ENCODE measurements at places on chromosomes 3 and 15. TPM values are rescaled to one million over a fixed set of nuclear protein-coding genes. Genes with fewer than 3 reads are reported as not detected.

The SUMF1 gene
- 17.5 TPM for total RNA-seq

The HCN4 gene
- total RNA-seq: 0.54 TPM

The RASGRP1 gene
- 0.49 TPM for total RNA-seq

The ITGA11 gene
- 0.28 TPM for total RNA-seq

The GMPS gene
- total RNA-seq: 66.5 TPM

The ZNF774 gene
- 4.1 TPM for total RNA-seq

GRCh38 chr3:89179355-89180001 is 72.1 kb downstream of the EPHA3 start:
- no peak for DNase-seq

DNA sequence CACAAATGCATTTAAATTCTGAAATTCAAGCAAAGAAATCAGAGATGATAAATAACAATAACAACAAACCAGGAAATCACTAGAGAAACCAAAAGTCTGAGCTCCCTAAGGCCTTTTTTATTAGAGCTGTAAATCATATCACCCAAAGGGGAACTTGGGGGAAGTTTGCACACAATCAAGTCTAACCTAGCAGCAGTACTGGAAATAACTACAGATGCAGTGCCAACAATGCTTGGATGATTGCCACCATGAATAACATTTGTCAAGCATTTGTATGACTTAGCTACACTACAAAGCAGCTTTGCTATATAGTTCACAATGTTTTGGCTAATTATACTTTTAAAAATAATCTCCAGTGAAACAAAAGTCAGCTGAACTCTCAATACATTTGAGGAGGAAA is 27.8 kb downstream of the SHQ1 start:
- no peak for DNase-seq

DNA sequence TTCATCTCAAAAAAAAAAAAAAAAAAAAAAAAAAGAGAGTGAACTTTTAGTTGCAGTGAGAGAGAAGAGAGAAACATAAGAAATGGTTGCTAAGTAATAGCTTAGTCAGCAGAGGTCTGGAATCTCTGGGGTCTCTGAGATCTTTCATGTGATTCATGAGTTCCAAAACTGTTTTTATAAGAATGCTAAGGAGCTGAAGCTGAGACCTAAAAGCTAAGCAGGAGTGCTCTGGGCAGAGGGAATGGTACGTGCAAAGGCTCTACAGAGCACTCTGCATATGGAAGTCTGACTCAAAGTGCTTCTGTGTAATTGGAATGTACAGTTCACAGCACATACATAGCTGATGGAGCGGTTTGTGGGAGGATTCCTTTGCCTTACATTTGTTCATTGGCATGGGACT is 66.3 kb upstream of the LRIG1 start:
- DNase-seq: no peak

GRCh38 chr3:128256131-128256530 is 102.8 kb downstream of the EEFSEC start:
- no peak for DNase-seq

DNA sequence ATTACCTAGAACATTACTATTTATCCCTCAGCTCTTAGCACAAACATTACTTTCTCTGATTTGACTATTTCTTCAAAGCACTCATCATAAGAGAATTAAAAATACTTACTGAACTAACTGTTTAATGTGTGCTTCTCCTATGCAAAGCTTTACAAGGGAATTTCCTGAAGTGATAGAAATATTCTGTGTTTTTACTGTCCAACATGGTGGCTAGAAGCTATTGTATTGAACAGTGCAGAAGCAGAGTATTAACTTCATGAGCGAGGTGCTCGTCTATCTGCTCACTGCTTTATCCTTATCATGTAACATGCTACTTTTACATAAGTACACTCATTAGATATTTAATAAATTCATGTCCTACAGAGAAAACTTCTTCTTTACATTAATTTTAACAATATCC is 239.1 kb downstream of the ISL2 start:
- DNase-seq: no peak

DNA sequence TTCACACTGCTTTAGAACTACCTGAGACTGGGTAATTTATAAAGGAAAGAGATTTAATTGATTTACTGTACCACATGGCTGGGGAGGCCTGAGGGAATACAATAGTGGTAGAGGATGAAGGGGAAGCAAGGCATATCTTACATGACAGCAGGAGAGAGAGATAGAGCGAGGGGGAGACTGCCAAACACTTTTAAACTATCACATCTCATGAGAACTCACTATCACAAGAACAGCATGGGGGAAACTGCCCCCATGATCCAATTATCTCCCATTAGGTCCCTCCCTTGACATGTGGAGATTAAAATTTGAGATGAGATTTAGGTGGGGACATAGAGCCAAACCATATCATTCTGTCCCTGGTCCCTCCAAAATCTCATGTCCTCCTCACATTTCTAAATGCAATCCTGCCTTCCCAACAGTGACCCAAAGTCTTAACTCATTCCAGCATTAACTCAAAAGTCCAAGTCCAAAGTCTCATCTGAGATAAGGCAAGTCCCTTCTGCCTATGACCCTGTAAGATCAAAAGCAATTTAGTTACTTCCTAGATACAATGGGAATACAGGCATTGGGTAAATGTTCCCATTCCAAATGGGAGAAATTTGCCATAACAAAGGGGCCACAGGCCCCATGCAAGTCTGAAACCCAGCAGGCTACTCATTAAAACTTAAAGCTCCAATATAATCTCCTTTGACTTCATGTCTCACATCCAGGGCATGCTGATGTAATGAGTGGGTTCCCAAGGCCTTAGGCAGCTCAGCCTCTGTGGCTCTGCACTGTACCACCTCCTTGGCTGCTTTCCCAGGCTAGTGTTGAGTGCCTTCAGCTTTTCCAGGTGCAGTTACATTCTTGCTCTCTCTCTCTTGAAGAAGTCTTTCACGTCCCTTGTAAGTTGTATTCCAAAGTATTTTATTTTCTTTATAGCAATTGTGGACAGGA is 481.7 kb upstream of the TGFBR2 start:
- no peak for DNase-seq

- DNase-seq: no peak
These were observed 11.9 kb downstream of the TSC22D2 start for GRCh38 chr3:150419959-150420358.

- DNase-seq: no peak
These were observed 25.1 kb downstream of the SMAD3 start for GRCh38 chr15:67090297-67091070.

DNA sequence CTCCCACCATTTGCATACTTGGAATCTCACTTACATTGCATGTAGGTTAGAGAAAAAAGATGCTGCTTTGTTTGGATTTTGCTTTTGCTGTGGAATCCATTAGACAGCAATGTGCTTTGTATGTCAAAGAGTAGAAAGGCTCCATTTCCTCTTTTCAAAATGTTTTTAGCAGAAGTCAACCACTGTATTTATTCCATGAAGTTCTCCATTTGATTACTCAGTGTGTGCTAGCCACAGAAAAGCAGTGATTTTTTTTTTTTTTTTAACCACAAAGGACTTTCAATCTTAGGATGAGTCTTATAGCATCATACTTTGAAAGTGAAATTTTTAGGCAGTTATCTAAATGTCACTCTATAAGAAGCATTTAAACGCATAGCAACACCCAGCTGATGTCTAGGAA is 285.0 kb upstream of the ADAMTS9 start:
- no peak for DNase-seq

GRCh38 chr3:46492890-46493547 is 4.8 kb upstream of the RTP3 start:
- no peak for DNase-seq

- DNase-seq: no peak
These were observed 40.5 kb downstream of the BOC start for GRCh38 chr3:113251817-113252216.

DNA sequence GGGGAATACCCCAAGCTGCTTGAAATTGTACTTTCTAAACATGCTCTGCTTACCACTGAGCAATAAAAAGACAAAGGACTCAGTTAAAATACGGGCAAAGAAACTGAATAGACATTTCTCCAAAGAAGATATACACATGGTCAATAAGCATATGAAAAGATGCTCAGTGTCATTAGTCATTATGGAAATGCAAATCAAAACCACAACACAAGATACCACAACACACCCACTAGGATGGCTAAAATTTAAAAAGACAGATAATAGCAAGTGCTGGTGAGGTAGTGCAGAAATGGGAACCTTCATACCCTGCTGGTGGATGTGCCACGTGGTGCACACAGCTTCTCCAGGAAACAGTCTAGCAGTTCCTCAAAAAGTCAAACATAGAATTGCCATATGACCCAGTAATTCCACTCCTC is 21.3 kb downstream of the LRIG1 start:
- no peak for DNase-seq

DNA sequence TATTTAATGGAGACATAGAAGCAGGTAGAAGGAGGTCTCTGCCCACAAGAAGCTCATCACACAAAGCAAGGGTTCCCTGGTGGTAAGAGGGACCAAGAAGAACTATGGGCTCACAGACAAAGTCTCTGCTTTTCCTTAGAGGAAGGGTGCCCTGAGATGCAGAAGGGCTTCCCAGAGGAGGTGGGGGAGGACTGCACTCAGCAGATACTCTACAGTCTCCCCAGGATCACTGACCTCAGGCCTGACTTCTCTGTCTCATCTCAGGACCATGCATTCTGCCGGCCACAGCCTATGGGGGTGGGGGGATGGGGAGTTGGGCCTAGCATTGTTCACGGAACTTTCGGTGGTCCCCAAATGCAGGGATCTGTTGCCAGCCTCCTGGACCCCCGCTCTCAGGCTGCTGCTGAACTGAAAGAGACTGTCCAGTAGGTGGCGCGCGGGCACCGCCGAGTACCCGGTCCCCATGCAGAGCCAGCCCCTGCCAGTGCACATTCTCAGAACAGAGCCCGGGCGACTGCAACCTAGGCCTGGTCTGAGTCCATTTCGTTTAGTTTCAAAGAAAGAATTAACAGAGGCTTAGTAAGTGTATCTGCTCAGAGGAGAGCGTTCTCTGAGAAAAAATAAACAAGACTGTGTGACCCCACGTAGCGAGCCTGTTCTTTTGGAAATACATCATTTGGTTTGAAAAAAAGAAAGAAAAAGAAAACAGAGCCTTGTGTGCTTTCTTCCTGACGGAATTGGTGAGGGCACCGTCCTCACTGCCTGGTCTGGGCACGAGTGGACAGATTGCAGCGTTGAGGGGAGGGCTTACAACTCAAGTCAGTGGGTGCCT is 74.1 kb downstream of the LRTM1 start:
- DNase-seq: peak; percentile 85

- no peak for DNase-seq
These were observed 59.6 kb downstream of the DLG1 start for GRCh38 chr3:197238842-197239241.

GRCh38 chr15:52709187-52709981 is 30.2 kb upstream of the ATOSA start:
- peak; percentile 12 for DNase-seq

DNA sequence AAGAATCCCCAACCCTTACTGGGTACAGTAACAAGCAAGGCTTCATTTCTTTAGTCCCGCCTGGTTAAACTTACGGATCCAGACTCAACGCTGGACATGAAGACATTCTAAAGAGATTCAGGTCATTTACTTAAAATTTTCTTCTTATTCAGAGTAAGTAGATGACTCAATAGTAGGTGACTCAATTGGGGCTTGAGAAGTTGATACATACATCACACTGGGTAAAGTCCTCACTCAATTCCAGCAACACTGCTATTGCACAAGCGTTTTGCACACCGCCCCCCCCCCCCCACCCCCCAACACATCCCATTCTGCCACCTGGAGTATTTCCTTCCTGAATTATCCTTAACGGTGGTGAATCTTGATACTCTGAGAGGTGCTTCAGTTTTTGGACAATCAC is 610.0 kb downstream of the FOXP1 start:
- no peak for DNase-seq
